Fibroblast of the conjunctiva (primary cell): ENCODE measurements at places on chromosomes 2 and 18.

- no peak for DNase-seq
These were observed 81.2 kb downstream of the SMAD7 start for GRCh38 chr18:48869591-48869990.

GRCh38 chr18:48815581-48816324, 135.0 kb downstream of the SMAD7 start:
- DNase-seq = no peak

- no peak for DNase-seq
These were observed 9.4 kb upstream of the RALB start for GRCh38 chr2:120243211-120243610.

GRCh38 chr2:197801033-197801432, 3.4 kb upstream of the PLCL1 start:
- DNase-seq = no peak

- DNase-seq = peak; percentile 97
These were observed 97.2 kb upstream of the ZCCHC2 start for GRCh38 chr18:62425465-62426190.

GRCh38 chr2:239979243-239980023, 45.7 kb downstream of the NDUFA10 start:
- peak; percentile 53 for DNase-seq

GRCh38 chr2:36966370-36967235, at the start of gene STRN:
TSS of gene STRN (minus strand) at chr2:36966536. CDS start at chr2:36966463, 73 bp downstream.
- peak; percentile 91 for DNase-seq

GRCh38 chr2:239815671-239816070, 209.5 kb downstream of the NDUFA10 start:
- DNase-seq = peak; percentile 5

GRCh38 chr2:29223851-29224692, 108.9 kb downstream of the CLIP4 start:
- DNase-seq = peak; percentile 30

GRCh38 chr2:225400060-225400511, 576 bp downstream of the NYAP2 start:
- peak; percentile 17 for DNase-seq

DNA sequence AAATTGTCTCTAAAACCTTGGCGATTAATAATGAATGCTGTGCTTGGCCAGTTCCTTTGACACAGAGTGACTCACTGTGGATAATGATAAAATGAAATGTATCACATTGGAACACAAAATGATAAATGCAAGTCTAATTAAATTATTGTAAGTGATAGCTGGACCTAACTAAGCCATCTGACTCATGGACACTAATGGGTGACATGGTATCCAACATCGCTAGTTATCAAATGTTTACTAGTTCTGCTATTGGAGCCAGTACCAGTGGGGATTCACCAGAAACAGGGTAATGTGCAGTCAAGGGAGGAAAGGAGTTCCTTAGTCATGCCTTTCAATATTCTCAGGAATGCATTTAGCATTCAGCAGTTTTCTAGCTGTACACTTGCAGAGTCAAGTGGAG, 736.3 kb upstream of the ACVR2A start:
- DNase-seq = no peak

DNA sequence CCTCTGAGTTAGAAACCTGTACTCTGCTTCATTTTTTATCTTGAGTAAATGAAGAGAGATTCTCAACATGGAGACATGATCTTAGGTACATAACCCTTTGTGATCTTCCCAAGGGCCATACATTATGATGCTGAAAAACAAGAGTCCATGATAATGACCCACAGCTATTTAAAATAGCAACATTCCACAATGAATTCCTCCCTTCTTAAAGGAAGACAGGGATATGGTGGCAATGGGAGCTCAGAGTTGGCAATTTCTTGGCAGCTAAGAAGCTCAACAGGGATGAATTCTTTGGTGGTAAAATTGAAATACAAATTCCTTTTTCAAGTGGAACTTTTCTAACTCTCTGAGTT, 638.5 kb downstream of the CNTNAP5 start:
- DNase-seq = no peak

DNA sequence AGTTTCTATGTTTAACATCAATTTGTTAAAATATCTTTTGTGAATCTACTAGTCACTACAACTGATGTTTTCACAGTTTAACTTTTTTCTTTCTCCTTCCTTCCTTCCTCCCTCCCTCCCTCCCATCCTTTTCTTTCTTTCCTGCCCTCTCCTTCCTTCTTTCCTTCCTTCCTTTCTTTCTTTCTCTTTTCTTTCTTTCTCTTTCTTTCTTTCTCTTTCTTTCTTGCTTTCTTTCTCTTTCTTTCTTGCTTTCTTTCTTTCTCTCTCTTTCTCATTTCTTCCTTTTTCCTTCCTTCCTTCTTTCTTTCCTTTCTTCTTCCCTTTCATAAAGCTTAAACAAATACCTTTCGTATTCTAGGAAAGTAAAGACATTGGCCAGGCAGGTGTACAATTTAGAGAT, 2083.0 kb upstream of the CELF4 start:
- DNase-seq = no peak

- DNase-seq = no peak
These were observed 92.5 kb upstream of the CXCR4 start for GRCh38 chr2:136210455-136210805.
